Sigmoid colon (tissue), 7 donors: ENCODE measurements at places on chromosomes 6 and 20. TPM values are rescaled to one million over a fixed set of nuclear protein-coding genes. Genes with fewer than 3 reads are reported as not detected.
A peak's percentile ranks its signal among the peaks of the same experiment; 100 is the strongest.

CST2 gene
- not detected for total RNA-seq

YTHDF1 gene
- total RNA-seq, result 25.0 TPM

GRCh38 chr20:32457479-32457986 is 99.4 kb downstream of the ASXL1 start:
- peak; percentile 83 for DNase-seq

DNA sequence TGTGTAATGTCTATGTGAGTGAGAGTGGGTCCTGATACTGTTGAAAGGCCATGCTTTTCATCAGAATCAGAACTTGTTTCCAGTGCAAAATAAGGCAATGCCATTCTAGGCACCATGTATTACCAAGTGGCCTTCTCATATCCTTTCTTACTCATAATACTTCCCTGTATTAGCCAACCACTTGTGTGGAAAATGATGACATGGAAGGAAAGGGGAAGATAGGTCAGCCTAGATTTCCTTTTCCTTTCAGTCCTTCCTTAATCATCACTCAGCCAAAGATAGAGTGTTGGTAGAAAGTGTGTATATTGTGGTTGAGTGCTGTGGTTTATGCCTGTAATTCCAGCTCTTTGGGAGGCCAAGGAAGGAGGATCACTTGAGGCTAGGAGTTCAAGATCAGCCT is 158.6 kb upstream of the PREP start:
- DNase-seq, result no peak

DNA sequence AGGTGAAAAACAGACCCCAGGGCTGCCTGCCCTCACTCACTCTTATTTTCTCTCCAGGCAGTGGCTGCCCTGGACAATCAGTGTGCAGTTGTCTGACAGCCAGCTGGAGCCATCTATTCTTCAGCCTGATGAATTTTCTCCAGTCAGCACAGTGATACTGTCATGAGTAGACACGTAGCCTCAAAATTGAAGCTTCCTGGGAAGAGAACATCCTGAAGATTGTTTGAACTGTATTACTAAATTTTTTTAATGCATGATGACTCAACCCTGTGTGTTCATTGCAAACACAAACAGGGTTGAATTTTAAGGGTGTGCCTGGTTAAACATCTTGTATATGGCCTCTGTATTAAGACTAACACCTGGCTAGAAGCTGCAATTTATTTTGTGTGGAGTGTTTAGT is 49.8 kb upstream of the STXBP5 start:
- DNase-seq, result no peak

DNA sequence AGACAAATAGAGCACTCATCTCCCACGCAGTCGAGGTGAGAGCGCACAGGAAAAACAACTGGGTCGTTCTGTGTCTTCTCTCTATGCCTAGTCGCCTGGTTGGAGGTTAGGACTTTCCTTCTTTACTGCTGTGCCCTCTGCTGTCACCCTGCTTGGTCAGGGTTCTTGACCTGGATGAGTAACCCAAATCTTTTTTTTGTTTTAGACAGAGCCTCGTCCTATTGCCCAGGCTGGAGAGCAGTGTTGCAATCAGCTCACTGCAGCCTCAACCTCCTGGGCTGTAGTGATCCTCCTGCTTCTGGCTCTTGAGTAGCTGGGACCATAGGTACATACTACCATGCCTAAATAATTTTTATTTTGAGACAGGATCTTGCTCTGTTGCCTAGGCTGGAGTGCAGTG is 24.5 kb downstream of the PRPF6 start:
- DNase-seq, result no peak

PHF10 gene
- total RNA-seq, result 64.8 TPM

GRCh38 chr6:83844170-83844569 is 9.0 kb upstream of the RIPPLY2 start:
- DNase-seq, result no peak

DNA sequence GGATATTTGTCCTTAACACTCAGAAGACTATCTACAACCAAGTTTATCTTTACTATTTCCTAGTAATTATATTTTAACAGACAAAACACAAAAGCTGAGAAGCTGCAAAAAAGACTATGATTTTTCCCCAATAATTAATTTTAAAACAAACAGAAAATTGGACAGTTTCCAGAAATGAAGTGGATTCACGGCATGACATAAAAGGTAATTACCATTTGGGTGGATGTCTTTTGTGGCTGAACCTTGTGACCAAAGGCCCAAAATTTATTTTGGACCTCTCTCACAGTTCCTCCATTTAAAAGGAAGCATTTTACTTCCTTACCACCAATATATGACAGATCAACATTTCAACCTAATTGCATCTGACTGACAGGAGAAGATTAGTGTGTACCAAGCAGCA is 90.2 kb downstream of the GMDS start:
- DNase-seq, result no peak

GRCh38 chr20:61251529-61252393 is at the start of gene CDH4:
Gene CDH4, plus strand, starts transcription at chr20:61252261.
- DNase-seq, result no peak

ELOVL2 gene
- 0.83 TPM for total RNA-seq

RIPOR2 gene
- total RNA-seq, result 10.9 TPM

MATN4 gene
- total RNA-seq, result not detected

DNA sequence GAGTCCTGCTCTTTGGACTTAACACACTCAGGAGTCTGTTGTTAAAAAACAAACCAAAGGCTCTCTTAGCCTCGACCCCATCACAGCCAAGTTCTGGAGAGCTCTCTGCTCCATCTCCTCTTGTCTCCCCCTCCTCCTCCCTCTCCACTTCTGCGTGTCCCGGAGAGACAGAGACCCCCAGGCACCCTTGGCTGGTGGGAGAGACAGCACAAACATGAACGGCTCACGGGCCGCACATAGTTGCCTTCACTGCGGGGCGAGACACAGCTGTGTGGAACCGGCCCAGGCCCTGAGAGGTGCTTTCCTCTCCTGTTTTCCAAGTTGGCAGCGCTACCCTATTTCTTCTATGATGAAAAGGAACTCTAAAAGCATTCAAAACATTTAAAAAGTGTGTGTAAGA is 23.3 kb upstream of the MYT1 start:
- peak; percentile 53 for DNase-seq

GRCh38 chr6:105607636-105608621 is 205.0 kb upstream of the PREP start:
- no peak for DNase-seq

GRCh38 chr6:141359953-141360352 is 772.8 kb upstream of the GJE1 start:
- no peak for DNase-seq

GRCh38 chr20:14332866-14333265 is 4.5 kb downstream of the FLRT3 start:
- DNase-seq, result no peak

DNA sequence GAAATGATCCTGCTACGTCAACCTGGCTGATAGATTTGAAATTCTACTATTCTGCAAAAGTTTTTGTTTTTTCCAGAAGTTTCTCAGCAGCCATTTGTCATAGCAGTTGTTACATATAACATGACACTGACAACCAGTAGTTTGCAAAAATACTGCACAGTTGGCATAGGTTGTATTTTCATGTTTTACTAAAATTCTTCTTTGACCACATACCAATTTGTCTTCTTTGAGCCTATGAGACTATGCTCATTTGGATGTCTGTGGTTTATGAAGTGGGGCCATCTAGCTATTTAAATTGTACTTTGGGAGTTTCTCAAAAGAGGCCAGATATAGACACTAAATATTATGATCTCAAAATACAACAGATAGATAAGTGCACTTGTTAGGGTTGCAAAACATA is 104.9 kb upstream of the PREP start:
- DNase-seq, result no peak

GRCh38 chr20:56711018-56711417 is 81.9 kb downstream of the TFAP2C start:
- DNase-seq, result no peak

PRL gene
- total RNA-seq, result not detected

MAFB gene
- 43.3 TPM for total RNA-seq

DNA sequence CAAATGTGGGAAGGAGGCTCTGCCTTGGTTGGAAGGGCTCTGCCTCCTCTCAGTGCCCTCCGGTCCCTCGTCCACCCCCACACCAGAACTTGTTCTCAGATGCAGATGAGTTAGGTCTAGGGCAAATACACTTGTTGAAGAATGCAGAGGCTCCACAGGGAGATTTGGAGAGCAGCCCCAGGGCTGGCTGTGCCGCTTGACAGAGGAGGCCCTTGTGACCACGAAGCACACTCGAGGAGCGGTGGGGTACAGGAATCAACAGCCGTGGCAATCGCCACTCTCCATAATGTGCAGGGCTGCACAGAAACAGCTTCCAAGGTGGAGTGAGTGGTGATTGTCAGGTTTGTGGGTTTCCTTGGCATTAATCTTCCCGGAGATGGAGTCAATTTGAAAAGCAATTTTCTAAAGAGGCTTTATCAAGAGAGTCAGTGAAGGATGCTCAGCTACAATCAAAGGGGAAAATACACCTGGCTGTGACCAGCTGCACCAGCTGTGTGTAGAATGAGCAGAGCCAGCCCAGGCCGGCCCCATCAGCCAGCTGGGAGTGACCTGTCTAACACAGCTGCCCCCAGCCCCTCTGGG is 59.5 kb downstream of the BFSP1 start:
- DNase-seq, result no peak

PPIL6 gene
- total RNA-seq, result 6.1 TPM

KLHDC3 gene
- 68.4 TPM for total RNA-seq

SNAP25 gene
- total RNA-seq, result 9.4 TPM

- DNase-seq, result no peak
Observed at GRCh38 chr6:6003621-6004366, 2.9 kb downstream of the NRN1 start.

DNA sequence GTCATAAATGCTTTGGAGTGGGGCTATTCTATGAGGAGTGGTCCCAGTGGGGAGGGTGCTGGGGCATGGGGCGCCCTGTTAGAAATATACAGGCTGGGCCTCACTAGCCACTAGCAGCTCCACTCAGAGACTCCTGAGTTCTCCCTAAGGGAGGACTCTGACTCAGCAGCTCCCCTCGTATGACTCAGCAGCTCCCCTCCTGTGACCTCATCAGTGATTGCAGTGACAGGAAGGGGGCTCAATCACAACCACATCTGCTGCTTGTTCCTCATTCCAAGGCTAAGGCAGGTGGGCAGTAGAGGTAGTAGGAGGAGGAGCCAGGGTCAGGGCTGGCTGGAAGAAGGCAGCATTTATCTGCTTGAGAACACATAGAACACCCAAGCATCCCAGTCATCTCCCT is 73.7 kb downstream of the PRND start:
- DNase-seq, result no peak

GRCh38 chr20:20872428-20872827 is 160.0 kb upstream of the RALGAPA2 start:
- no peak for DNase-seq

RREB1 gene
- 20.7 TPM for total RNA-seq

DNA sequence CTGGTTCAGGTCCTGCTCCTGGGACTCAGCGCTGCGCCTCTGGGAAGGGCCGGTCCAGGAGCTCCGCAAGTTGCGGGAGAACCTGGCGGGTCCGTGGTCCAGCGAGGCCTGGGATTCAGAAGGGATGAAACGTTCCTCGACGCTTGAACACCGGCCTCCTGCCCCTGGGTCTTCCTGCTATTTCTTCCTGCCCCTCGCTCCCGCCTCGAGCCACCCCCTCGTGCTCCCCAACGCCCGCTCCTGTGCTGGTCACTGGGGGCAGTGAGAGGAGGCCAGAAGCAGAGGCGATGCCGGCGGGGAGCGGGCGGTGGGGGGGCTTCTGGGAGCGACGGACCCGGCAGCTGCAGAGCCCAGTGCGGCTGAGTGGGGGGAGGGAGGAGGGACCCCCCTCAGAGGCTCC is 20.8 kb upstream of the KIF25 start:
- no peak for DNase-seq

RNF114 gene
- 123 TPM for total RNA-seq

GSTA3 gene
- total RNA-seq, result not detected

GRCh38 chr20:16520154-16520553 is 53.1 kb downstream of the KIF16B start:
- DNase-seq, result no peak

- DNase-seq, result no peak
Observed at GRCh38 chr6:45838996-45839395, 176.7 kb downstream of the CLIC5 start.

- no peak for DNase-seq
Observed at GRCh38 chr20:24488064-24488799, 18.8 kb downstream of the SYNDIG1 start.

VEGFA gene
- 60.9 TPM for total RNA-seq

DNA sequence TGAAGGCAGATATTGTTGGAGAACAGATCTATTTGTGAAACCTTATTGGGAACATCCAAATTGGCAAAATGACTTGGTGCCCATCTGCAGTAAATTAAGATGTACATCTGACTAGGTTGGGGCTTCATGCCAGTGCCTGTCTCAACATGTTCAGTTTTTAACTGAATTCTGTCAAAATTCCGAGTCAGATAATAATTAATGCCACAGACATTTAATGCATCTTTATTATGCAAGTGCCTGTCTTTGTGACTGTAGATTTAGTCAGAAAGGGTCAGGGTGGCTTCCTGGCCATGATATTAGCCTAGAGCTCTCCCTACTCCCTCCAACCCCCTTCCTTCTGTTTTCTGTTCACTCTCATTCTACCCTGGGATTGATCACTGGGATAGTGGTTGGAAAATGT is 199.3 kb upstream of the FLRT3 start:
- no peak for DNase-seq

C4A gene
- 254 TPM for total RNA-seq

GRCh38 chr6:84774157-84774984 is 10.0 kb upstream of the TBX18 start:
- no peak for DNase-seq

- DNase-seq, result peak; percentile 24
Observed at GRCh38 chr20:48614593-48615274, 213.1 kb downstream of the PREX1 start.

- DNase-seq, result no peak
Observed at GRCh38 chr6:33490198-33490597, 35.8 kb downstream of the ZBTB9 start.

MUCL3 gene
- total RNA-seq, result not detected
